ENCODE measurements at places on chromosomes 4 and X. TPM values are rescaled to one million over a fixed set of nuclear protein-coding genes. Genes with fewer than 3 reads are reported as not detected.

GRCh38 chr4:99099311-99099710, 10.7 kb upstream of the ADH5 start:
- no peak for DNase-seq

- DNase-seq: no peak
Observed at GRCh38 chr4:8852118-8852704, 19.4 kb downstream of the HMX1 start.

GRCh38 chrX:13387666-13388494, 68.0 kb upstream of the ATXN3L start:
- no peak for DNase-seq

- no peak for DNase-seq
Observed at GRCh38 chr4:5893004-5893580, at the start of gene CRMP1. Gene CRMP1 (minus strand): TSS chr4:5893086. CDS start chr4:5892969, 117 bp downstream.

- DNase-seq: no peak
Observed at GRCh38 chr4:7121866-7122653, 54.2 kb upstream of the GRPEL1 start.

- no peak for DNase-seq
Observed at GRCh38 chr4:5990446-5991160, 27.6 kb downstream of the C4orf50 start.

GRCh38 chrX:10119399-10119990, 37.3 kb upstream of the CLCN4 start:
- DNase-seq: peak; percentile 65

DNA sequence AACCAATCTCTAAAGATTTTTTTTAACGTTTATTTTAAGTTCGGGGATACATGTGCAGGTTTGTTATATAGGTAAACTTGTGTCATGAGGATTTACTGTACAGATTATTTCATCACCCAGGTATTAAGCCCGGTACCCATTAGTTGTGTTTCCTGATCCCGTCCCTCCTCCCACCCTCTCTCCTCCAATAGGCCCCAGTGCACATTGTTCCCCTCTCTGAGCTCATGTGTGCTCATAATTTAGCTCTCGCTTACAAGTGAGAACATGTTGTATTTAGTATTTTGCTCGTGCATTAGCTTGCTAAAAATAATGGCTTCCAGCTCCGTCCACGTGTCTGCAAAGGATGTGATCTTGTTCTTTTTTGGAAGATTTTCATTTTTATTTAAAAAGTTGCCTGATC, 2309.4 kb upstream of the AGA start:
- no peak for DNase-seq

DNA sequence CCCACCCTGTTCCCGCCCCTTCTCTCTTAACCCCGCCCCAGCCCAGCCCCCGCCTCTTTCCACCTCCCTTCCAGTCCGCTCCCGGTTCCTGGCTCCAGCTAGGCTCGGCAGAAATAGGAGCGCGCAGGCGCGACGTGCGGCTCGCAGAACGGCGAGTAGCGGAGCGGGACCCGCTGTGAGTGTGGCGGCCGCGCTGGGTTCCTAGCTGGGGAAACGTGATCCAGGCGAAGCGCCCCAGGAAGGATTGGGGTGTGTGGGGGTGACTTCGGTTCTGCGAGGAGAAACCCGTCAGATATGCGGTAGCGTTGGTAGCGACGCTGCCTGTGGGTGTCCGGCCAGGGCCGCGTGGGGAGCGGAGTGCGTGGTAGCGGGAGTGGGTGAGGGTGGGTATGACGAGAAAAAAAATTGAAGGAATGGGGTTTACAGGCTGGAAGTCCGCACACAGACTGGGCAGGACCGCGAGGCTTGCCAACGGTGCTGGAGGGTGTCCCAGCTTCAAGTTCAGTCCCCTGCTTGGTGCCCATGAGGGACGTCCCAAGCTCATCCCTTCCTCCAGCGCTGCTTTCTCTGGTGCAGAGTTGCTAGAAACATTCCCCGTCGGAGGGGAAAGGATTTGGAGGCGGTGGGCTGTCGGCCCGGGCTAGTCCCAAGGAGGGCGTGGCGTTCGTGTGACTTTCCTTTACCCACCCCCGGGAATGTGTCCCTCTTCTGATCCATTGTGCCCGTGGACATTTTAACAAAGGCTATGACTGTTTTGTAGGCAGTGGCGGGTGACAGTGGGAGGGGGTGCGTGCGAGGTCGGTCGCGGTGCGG, at the start of gene PRRG1:
PRRG1 (plus strand) TSS at position 144 of the 813 bp plus-strand sequence. CDS start 56,886 bp downstream, outside the sequence.
- DNase-seq: peak; percentile 18

DNA sequence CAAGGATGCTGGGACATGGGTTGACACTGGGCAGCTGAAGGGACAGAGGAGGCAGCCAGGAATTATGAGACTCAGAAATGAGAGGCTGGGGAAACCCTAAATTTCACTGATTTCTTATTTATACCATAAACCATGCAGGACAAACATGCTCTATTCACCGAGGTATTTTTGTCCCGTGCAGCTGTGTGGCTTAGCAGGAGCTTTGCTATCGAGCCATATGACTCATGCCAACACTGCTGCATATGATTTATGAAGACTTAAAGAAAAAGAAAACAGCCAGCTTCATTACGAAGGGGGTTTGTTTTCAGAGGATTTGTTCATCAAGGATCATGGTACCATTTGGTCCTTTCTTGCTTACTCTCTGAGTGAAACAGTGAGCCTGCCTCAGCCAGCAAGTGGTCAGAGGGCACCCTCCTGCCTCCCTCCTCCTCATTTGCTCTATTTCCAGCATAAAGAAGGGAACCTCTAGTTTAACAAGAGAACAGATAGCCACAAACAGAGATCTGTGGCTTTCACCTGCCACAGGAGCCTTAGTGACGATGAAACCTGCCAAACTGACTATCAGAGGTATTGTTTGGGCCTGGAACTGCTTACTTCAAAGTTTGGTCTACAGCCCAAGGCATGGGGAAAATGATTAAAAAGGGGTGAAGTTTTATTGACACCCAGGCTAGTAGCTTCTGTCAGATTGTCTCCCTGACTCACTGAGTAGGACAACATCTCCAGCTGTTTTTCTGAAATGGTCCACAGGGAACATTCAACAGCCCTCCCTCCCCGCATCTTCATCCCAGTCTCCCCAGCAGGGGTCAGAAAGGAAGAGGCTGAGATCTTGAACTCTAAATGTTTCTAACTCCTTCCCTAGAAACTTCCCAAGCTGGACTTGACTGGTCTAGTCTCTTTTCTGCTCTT, 80.1 kb upstream of the MAML3 start:
- no peak for DNase-seq

- no peak for DNase-seq
Observed at GRCh38 chr4:88698519-88698918, 890 bp upstream of the NAP1L5 start.

- DNase-seq: no peak
Observed at GRCh38 chrX:81082649-81083048, 119.1 kb downstream of the HMGN5 start.

DNA sequence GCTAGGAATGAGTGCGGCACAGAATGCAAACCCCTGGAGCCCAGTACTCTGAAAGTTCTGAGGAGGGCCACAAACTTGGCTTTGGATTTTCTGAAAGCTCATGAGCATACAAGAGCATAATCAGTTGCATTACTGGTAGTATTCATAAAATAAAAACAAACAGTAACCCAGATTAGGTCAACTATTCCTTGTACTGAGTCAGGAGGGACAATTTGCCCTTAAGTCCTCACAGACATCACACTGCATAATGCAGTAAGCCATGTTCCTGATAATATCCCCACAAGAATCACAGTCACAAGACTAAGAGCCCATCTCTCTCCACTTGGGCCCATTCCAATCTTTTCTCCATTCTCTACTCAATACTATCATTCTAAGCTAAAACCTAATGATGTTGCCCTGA, 126.9 kb upstream of the NEIL3 start:
- DNase-seq: no peak

DNA sequence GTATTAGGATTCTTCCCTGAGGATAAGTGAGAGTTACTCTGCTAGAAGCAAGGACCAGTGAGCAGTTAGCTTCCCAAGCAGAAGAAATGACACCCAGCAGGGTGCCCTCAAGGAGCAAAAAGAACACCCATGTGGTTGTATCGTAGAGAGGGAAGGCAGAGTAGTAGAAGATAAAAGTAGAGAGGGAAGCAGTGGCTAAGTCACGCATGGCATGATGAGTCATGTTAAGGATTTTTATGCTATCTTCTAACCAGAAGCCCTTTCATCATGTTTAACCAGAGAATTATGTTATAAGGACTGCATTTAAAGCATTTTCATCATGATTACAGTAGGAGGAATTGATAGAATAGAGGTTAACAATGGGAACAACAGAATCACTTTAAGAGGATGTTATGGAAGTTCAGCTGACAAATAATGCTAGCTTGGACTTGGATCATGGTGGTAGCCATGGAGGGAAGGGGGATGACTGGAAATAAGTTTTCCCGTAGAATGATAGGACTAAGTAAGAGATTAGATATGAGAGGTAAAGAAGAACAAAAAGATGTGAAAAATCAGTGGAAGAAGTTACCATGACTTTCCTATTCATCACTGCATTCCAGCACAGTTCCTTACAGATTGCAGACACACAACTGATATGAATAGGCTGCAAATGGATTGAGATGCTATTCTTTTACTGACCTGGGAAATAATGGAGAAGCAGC, 383.5 kb upstream of the INTU start:
- no peak for DNase-seq

- DNase-seq: peak; percentile 2
Observed at GRCh38 chrX:11419102-11419501, 125.9 kb downstream of the AMELX start.

DNA sequence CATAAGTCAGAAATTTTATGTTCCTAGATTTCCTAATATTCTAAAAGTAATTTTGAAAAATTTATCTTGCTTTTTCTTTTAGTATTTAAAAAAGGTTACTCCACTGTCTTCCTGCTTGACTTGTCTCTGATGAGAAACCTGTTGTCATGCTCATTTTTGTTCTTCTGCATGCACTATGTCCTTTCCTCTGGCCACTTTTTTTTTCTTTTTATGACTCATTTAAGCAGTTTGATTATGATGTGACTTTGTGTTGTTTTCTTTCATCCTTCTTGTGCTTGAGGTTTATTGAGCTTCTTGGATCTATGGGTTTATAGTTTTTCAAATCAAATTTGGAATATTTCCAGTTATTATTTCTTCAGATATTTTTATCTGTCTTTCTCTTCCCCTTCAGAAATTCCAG, 12.0 kb upstream of the UFSP2 start:
- DNase-seq: no peak

GRCh38 chrX:153954558-153955227, 10.2 kb upstream of the RENBP start:
- no peak for DNase-seq

- no peak for DNase-seq
Observed at GRCh38 chr4:8675906-8676305, 83.3 kb downstream of the CPZ start.

DNA sequence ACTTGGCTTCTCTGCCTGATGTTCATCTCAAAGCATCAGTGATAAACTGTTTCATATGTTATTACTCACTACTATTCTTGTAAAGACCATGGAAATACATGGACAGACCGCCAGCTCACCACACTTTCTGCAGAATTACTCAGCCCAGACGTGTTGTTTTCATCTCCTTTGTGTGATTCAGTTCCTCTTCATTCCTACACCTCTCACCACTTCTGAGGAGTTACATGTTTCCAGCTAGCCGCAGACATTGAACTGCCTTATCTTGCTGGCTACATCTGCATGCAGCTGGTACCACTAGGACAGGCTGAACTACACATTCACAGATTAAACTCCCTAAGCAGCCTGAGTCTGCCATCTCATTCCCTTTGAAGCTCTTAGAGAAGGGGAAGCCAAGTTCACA, 443.2 kb upstream of the FGF16 start:
- peak; percentile 35 for DNase-seq

GRCh38 chr4:182213004-182213403, 30.2 kb upstream of the TENM3 start:
- no peak for DNase-seq

- DNase-seq: no peak
Observed at GRCh38 chr4:7924570-7924969, 15.1 kb downstream of the AFAP1 start.

- peak; percentile 86 for DNase-seq
Observed at GRCh38 chr4:77586951-77587383, 18.7 kb upstream of the CXCL13 start.

DNA sequence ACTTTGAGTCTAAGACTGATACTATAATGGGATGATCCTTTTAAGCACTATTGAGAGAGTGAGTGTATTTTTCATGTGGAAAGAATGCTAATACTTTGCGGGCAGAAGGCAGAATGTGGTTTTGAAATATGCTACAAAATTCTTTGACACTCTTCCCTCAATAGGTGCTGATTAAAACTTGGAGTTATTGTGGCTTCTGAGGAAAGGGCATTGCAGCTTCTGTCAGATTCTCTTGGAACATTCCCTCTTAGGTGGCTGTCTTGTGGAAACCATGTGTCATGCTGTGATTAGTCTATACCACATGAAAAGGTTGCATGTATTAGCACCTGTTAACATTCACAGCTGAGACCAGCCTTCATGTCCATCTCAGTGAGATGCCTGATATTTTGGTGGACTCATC, 547.0 kb downstream of the STIM2 start:
- no peak for DNase-seq

DNA sequence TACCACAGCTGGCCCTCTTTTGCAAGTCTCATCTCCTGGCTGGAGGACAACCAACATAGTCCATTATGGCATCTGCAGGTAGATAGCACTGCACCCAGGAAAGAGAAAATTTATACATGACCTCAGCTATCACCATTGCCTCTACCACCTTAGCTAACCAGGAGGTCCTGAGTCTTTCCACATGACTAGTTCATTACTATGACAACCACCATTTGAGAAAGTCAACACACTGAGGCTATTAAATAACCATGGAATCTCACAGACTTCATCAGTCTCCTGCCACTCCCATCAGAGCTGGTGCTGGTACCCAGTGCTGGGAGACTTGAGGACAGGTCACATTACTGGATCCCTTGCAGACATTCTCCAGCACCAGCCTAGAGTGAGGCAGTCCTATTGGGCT, 285.9 kb downstream of the GBA3 start:
- no peak for DNase-seq

DNA sequence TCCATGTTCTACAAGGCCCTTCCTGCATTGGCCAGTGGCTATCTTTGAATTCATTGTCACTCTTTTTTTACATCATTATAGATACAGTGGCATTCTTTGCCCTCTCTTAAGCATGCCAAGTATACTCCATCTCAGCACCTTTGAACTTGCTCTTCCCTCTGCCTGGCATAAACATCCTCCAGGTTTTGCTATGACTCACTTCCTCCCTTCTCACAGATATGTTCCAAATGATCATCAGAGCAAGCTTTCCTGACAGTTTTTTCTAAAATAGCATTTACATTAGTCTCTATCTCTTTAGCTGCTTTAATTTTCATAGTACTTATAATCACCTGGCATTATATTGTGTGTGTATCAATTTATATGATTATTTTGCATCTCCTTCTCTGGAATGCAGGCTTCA, 553.3 kb upstream of the MAGEB2 start:
- no peak for DNase-seq

The FAM9C gene
- not detected for total RNA-seq

The F8A1 gene
- total RNA-seq: 6.7 TPM

The CDS1 gene
- under 0.01 TPM for total RNA-seq

The MID2 gene
- 0.54 TPM for total RNA-seq

Data from hematopoietic multipotent progenitor cell (in vitro differentiated cells).